Thymus (tissue), 14 donors: ENCODE measurements at places on chromosomes 5 and 9.

GRCh38 chr9:4663956-4664355 lies 1.9 kb downstream of the PLPP6 start:
- no peak for DNase-seq

- DNase-seq, result no peak
Observed at GRCh38 chr5:140631831-140632365, 1.1 kb downstream of the CD14 start.

DNA sequence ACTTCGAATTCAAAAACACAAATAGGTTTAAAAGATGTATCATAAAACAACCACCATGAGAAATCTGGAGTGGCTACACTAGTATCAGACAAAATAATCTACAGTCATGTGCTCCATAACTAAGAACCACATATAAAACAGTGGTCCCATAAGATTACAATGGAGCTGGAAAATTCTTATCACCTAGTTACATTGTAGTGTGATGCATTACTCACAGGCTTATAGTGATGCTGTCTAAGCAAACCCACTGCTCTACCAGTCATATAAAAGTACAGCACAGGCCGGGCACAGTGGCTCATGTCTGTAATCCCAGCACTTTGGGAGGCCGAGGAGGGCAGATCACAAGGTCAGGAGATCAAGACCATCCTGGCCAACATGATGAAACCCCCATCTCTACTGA lies 160.1 kb downstream of the ROR2 start:
- no peak for DNase-seq

GRCh38 chr5:133595465-133595864 lies 16.9 kb downstream of the FSTL4 start:
- no peak for DNase-seq

DNA sequence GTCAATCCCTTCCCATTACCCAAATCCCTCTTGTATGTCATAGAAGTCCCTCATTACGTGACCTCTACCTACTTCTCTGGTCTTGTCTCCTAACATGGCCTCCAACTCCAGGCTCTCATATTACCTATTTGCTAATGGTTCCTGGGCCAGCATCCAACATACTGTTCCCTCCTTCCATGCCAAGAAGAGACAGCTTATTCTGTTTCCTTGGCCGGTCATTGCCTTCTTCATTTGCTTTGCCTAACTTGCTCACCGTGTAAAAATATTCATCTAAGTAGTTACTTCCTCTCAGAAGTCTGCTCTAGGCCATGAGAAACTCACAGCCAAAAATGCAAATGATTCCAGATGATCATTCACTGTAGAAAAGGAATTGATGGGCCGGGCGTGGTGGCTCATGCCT lies 8.9 kb upstream of the IL6ST start:
- DNase-seq, result no peak

DNA sequence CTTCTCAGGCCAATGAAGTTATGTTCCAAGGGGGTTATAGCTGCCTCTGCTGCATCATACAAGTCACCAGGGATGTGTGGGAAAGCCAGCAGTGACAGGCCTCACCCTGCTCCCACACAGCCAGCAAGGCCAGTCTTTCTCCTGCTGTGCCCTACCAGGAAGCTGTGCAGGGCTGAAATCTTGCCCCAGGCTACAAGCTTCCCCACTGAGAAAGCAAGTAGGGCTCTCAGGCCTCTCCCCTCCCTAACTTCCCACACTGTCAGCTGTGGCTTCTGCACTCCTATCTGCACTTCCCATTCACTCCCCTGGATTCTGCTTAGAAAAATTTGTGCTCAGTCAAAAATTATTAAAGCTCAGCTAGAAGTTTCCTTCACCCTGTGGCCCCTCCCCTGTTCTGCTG lies 611.2 kb upstream of the ZNF608 start:
- DNase-seq, result no peak

GRCh38 chr5:53039855-53040254 lies 50.7 kb downstream of the ITGA2 start:
- DNase-seq, result no peak

DNA sequence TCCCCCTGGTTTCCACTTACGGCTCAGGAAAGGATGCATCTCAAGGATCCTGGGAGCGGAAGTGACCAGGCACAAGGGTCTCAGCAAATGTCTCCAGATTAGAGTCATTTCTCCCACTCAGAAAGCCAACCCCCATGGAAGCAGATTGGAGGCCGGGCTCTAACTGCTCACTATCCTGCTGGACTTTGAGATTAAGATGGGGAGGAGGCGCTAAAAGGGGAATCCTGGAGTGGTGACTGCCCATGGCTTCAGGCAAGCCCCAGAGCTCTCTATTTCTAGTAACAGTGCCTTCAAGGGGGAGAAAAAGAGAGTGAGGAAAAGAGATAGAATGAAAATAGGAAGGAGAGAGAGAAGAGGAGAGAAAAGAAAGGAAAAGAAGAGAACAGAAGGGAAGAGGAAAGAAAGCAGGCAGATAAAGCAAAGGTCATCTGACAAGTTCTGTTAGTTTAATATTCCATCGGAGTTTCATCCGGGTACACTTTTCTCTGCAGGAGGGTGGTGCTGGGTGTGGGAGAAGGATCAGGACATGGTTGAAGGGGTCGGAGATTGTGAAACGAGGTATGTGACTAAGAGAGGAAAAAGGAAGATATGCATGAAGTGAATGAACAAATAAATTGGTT lies at the start of gene AGXT2:
TSS of gene AGXT2 (minus strand) at position 165 of the 620 bp plus-strand sequence. CDS start at position 108, 57 bp downstream.
- DNase-seq, result no peak

GRCh38 chr9:93761822-93762221 lies 185.4 kb downstream of the PHF2 start:
- DNase-seq, result no peak
